Stimulated activated CD4-positive, alpha-beta T cell treated with anti-CD3 and anti-CD28 coated beads, Interleukin-1b, Interleukin-23, amount 100 ng/mL, for 1 hour (primary cell): ENCODE measurements at places on chromosomes 11 and 22.

DNA sequence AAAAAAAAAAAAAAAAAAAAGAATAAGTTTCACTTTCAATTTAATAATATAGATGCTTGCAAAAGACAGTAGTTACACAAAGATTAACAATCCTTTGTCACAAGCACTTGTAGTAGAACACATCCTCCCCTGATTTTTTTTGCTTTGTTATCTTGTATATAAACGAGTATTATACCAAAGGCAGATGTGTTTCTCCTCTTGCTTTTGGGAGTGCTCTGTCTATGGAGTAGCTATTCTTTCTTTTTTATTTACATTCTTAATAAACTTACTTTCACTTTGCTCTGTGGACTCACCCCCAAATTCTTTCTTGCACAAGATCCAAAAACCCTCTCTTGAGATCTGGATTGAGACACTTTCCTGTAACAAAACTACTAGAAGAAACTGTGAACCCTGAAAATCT, 3.4 kb upstream of the MRPL16 start:
- no peak for DNase-seq

- DNase-seq: no peak
These were observed 30.2 kb downstream of the SBF1 start for GRCh38 chr22:50444663-50445062.

- no peak for DNase-seq
These were observed 20.7 kb upstream of the AQP11 start for GRCh38 chr11:77568916-77569675.

- no peak for DNase-seq
These were observed 97.9 kb downstream of the SPATA19 start for GRCh38 chr11:133747409-133747808.

- no peak for DNase-seq
These were observed 6.0 kb upstream of the TNNT3 start for GRCh38 chr11:1913271-1914060.

- DNase-seq: no peak
These were observed 27.3 kb upstream of the KRTAP5-6 start for GRCh38 chr11:1669546-1670218.

GRCh38 chr11:108959874-108960273, 295.0 kb downstream of the DDX10 start:
- no peak for DNase-seq

- DNase-seq: no peak
These were observed 148.5 kb downstream of the GRIK4 start for GRCh38 chr11:120660024-120660565.

DNA sequence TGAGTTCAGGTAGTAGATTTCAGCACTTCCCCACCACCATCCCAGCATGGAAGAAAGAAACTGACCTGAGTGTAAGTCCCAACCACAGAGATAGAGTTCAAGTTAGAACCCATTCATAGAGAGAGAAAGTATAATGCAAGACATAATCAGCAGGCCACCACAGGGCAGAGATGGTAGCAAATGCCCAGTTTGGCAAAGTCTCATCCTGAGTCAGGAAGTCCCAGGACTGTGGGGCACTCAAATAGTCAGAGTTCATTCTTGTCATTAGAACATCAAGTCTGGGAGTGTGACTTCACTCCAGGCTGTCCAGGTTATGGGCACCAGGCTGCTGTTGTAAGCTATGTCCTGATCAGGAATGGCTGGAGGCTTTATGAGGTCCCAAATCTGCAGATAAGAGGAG, 72.0 kb upstream of the USP47 start:
- no peak for DNase-seq

DNA sequence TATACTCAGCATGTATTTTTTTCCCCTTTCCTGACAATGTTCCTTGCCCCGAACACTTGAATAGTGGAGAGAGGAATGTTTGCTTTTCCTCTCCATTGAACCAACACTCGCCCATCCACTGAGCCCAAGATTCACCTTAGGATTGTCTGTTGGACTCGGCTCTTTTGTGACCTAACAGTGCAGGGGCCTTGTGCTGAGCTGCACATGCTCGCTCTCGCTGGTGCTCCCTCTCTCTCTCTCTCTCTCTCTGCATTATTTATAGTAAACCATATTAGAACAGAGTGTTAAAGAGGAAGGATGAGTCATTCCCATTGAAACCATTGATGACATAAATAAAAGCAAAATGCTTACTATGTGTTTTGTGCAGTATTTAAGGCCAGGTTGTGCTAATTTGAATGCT, 20.7 kb downstream of the ZBTB16 start:
- no peak for DNase-seq

DNA sequence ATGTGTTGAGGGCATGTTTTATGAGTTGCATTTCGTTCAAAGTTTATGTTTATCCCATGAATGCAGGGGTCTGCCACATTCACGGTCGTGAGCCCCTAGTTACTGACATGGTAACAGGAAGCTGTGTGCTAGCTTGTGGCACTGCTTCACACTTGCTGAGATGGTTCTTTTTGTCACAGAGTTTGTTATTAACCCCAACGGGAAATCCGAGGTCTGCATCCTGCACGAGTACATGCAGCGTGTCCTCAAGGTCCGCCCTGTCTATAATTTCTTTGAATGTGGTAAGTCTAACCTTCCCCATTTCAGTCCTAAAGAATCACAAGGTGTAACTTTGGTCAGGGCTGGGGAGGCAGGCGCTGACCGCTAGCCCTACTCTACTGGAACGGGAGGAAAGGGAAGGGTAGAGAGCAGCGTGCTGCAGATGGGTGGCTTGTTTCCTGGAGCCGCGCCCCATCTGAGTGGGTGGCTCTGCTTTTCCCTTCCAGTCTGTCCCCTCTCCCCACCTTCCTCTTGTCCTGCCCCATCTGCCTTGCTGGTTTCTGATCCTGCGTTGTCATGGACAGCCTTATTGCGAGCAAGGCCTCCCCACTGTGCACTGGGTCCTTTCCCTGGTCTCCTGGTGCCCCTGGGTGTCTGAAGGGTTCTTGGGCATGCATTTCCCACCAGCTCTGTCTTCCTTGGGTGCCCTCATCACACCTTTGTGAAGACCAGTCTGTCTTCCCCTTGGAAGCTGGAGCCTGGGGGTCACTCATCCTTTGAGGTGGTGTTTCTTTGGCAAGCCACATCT, 11.8 kb downstream of the DGCR8 start:
- DNase-seq: no peak

DNA sequence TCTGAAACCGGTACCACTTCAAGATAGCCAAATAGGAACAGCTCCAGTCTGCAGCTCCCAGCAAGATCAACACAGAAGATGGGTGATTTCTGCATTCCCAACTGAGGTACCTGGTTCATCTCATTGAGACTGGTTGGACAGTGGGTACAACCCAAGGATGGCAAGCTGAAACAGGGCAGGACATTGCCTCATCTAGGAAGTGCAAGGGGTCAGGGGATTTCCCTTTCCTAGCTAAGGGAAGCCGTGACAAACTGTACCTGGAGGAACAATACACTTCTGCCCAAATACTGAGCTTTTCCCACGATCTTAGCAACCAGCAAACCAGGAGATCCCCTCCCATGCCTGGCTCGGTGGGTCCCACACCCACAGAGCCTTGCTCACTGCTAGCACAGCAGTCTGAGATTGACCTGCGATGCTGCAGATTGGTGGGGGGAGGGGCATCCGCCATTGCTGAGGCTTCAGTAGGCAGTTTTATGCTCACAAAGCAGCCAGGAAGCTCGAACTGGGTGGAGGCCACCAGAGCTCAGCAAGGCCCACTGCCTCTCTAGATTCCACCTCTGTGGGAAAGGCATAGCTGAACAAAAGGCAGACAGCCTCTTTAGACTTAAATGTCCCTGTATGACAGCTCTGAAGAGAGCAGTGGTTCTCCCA, 59.9 kb upstream of the C11orf58 start:
- DNase-seq: no peak

GRCh38 chr11:95522874-95523273, 266.7 kb downstream of the FAM76B start:
- DNase-seq: no peak
